Naive thymus-derived CD8-positive, alpha-beta T cell (primary cell): ENCODE measurements at places on chromosomes 3 and 15. TPM values are rescaled to one million over a fixed set of nuclear protein-coding genes. Genes with fewer than 3 reads are reported as not detected.

Gene SOX14
- polyA plus RNA-seq, result not detected

- no peak for DNase-seq
These were observed 9.8 kb upstream of the NCK1 start for GRCh38 chr3:136852180-136852579.

DNA sequence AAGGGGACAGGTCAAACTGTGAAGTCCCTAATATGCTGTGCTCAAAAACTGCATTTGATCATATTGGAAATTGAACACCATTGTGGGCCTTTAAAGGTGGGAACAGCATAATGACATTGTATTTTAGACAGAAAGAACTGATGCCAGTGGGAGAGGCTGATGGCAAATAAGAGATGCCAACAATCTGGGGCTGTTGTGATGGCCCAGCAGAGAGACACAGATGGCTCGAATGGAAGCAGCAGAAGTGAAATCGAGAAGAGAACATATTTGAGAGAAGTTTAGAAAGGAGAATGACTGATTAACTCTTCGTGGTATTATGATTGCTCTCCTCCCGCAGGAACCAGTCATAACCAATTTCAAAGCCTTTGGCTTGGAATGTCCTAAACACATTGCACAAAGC lies 382.9 kb downstream of the MECOM start:
- DNase-seq, result no peak

GRCh38 chr15:98791046-98791701 lies 142.8 kb downstream of the IGF1R start:
- no peak for DNase-seq

Gene GLDN
- polyA plus RNA-seq, result not detected

GRCh38 chr3:21170964-21171363 lies 580.0 kb downstream of the ZNF385D start:
- DNase-seq, result no peak

DNA sequence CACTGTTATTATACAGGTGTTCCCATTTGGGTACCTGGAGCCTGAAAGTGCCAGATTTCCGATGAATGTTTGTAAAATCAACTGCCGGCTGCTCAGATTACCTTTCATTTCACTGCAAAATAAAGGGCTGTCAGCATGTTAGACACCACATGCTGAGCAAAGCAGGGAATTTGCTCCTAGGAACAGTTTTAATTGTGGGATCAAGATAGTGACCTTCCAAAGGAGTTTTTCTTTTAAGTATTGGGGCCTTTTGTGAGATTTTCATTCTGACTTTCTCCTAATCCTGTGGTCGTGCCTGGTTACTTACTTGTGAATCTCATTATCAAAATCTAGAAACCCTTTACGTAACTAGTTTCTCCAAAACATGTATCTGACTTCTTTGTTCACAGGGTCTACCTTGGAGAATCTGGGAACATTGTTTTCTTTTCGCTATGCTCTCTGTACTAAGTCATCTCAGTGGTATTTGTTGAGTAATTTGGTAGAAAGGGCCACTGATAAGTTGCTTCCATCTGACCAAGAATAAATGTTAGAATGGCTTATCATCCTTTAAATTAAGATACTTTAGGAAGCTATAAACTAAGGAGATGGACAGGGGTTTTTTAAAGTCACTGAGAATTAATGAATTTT lies 40.8 kb upstream of the LRTM1 start:
- no peak for DNase-seq

DNA sequence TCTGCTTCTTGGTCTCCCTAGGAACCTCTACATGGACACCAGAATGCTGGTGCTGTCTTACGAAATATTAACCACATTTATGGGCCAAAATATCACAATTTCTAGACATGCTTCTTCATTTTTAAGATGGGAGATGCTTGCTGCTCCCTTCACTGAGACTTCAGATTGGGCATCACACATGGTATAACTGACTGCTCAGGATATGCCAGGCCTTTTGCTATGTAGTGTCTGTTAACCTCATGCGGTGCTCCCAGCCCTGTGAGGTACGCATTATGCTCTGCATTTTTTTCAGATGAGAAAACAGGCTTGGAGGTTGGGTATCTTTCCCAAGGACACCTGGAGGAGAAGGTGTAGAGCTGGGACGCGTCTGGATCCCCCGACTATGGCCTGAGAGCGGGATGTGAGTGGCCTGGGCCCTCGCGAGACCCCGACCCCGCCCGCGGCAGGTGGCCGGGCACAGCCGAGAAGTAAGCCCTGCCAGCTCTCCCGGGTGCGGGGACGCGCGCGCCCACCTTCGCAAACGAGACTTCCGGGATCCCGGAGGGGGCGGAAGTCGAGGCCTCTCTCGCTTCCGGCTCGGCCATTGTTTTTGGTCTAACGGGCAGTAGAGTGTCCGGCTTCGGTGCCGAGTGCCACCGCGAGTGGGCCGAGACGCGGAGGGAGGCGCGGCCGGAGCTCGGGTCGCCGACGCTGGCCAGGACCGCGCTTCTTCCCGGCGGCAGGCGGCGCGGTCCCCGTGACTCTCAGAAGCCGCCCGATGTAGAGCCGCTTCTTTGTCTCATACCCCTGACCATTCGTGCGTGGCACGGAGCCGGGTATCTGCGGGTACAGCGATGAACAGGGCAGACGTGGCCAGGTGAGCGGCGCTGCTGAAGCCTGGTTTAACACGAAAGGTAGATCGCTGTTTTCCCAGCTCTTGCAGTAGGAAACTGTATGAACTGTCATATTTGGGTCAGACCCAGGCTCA lies at the start of gene ZKSCAN7:
ZKSCAN7 (plus strand) TSS at position 568 of the 967 bp plus-strand sequence. CDS start 1,855 bp downstream, outside the sequence.
- peak; percentile 57 for DNase-seq

GRCh38 chr3:13343601-13344000 lies 76.5 kb downstream of the NUP210 start:
- no peak for DNase-seq

- no peak for DNase-seq
These were observed 78.9 kb downstream of the FAM174B start for GRCh38 chr15:92576597-92577200.

Gene NDUFB5
- 63.7 TPM for polyA plus RNA-seq

Gene ADCY5
- polyA plus RNA-seq, result not detected

- DNase-seq, result peak; percentile 18
These were observed 43.4 kb downstream of the TPRA1 start for GRCh38 chr3:127546970-127547733.

DNA sequence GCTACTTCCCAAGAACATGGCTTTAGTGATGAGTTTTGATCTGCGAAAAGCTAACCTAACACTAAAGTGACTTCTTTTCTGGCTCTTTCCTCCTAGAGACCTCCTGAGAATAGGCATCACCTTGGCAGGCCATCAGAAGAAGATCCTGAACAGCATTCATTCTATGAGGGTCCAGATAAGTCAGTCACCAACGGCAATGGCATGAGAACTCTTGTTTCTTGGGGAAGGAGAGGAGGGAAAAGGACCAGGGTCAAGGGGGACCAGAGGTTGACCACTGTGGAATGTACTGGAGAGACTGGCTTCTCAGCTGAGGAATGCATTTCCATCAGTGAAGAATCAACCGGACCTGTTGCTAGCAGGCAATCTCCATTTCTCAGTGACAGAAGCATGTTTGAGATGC lies 463.9 kb downstream of the EPHB1 start:
- no peak for DNase-seq

DNA sequence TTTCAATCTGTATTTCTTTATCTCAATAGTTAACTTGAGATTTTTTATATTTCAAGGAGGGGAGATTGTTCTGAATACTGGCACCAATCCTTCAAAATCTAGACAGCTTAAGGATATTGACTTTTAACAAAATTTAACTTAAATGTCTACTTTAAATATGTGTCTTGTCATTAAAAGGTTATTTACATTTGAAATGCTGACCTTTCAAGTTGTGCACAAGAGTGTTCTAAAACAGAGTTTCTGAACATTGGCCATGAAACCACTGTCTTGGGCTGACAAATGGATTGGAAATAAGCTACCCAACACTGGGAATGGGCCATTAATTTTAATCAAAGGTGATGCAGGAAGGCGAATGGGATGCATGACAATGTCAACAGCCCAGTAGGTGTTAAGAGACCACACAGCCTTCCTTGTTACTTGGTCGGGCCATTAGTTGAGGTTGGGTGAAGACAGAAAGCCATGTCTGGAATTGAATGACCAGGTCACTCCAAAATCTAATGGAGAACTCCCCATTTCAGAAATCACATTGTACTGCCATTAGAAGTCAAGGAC lies 128.5 kb downstream of the CDIN1 start:
- DNase-seq, result no peak

Gene GOLGA8R
- polyA plus RNA-seq, result not detected

- no peak for DNase-seq
These were observed 37.7 kb downstream of the ALDH1L1 start for GRCh38 chr3:126142652-126143051.

GRCh38 chr3:143433787-143434378 lies 314.3 kb downstream of the CHST2 start:
- no peak for DNase-seq

DNA sequence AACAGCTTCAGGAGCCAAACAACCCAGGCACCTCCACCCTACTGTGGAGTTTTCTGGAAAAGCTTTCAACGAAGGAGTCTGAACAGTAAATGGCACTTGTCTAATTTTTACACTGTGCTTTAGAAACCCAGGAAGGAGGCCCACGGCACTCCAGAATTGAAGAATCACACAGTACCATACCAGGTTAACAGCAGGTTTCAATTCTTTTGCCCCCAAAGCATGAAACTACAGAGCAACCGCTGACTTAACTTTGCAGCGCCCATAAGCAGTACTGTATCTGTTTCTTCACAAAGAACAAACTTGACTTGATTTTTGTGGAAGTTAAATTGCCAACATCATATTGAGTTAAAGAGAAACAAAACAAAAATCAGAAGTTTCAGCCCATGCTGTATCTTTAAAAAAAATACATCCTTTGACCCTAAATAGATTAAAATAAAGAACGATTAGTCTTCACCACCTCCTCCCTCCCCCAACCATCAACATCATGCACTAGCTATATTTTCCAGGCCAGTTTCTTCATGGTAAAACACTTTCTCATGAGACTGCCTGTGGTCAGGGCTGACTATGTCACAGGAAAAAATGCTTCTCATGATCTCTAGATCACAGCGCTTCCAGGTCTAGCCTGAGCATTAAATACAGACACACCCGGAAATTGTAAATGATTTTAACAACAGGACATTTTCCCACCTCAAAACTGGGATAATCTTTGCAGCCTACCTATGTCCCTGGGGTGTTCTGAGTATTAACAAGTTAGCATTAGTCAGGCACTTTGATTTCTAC lies 456.3 kb downstream of the FOXP1 start:
- DNase-seq, result no peak

Gene IL5RA
- polyA plus RNA-seq, result not detected

- DNase-seq, result no peak
These were observed 59.6 kb downstream of the SMAD3 start for GRCh38 chr15:67124911-67125588.

DNA sequence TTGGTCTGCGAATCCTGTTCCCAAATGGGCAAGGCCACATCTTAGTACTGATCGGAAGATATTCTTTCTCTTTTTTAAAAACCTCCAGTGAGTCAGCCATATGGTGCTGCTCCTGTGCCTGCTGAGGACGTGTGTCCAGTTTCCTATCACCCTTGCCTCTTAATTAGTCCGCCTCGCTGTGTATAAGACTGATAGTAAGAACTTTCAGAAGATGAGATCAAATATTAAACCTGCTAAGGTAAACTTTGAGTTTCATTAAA lies 612 bp downstream of the UBA5 start:
- no peak for DNase-seq

DNA sequence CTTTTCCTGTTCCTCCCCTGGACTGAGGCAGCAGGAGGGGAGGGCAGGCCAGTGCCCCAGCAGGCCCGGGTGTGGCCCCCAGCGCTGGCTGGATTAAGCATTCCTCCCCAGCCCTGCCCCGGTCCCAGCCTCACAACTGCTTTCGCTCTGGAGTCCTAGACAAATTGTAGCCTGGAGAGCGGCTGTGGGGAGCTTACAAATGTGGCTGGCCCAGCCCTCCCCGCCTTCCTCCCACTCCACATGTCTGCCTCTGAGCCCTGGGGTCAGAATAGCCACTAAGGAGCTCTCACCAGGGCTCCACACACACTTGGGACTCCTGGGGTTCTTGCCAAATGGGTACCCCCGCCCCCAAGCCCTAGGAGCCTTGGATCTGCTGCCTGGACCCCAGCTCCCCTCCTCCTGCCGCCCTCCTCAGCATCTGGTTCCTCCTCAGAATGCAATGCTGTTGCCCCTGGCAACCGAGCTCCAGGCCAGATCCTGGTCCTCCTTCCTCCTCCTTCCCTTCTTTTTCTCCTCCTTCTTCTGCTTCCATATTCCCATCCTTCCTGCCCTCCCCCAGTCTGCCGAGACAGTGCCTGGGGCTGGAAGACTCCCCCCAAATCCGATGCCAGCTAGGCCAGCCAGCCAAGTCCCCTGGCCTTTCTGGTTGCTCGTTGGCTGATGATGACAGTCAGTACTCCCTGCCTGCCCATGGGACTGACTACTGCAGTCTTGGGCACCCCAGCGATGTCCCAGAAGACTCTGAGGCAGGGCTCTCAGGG lies 91.1 kb downstream of the LINGO1 start:
- DNase-seq, result no peak

DNA sequence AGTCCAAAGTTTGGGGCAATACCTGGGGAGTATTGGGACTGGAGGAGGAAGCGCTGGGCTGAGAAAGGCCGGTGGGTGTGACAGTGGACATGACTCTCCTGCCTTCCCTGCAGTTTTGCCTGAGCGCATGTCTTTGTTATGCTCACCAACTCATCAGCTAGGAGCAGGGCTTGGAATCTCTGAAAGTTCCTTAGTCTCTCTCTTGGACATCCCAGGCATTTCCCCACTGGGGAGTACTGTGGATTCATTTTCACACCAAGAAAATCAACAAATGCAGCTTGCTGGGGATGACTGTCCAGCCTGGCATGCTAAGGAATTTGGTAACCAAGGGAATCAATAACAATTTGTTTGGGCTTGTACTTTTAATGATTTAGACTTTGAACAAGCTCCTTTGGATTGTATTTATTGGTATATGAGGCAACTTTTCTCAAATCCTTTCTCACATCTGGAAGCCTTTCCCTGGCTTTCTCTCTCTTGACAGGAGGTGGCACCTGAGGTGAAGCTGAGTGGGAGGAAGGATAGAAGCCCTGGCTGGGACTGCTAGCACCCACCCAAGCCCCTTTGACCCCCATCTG lies 48.5 kb upstream of the CHST2 start:
- DNase-seq, result no peak

DNA sequence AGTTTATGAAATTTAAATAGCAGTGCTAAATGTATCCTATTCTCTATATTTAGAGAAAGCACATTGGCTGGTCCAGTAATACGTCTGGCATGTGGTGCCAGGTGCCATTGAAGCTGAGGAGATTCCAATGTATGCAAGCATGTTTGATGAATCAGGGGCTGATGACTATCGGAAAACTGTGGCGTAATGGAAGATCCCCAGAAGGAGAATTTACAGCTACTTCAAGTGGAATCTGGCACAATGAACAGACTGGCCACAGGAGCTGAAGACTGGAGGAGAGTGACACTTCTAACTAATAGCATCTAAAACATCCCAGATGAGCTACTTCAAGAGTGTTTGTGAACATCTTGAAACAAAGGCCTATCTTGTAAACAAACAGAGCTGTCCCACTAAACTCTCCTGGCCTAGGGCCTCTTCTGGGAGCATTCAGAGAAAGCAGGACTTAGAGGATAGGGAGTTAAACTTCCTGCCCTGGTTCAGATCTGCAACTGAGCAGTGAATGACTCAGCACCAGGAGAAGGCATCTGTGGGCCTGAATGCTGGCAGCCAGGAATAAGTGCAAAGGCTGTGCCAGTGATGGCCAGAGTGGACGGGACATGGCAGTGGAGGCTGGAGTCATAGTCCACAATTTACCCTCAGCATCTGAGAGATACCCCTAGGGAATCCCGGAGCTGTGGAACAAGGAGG lies 15.2 kb upstream of the ACTC1 start:
- DNase-seq, result no peak

Gene TBL1XR1
- polyA plus RNA-seq, result 23.4 TPM
